ENCODE measurements at places on chromosomes 1 and 21.

- peaks cover 21% of the 10 kb centered on the region for H3K27me3 ChIP-seq
- no peak overlapping the region for H3K4me3 ChIP-seq
- H3K4me1 ChIP-seq: no peaks in the 10 kb centered on the region
- no peak overlapping the region for H3K27ac ChIP-seq
These were observed 34.2 kb upstream of the FAM3B start for GRCh38 chr21:41282412-41282811.

DNA sequence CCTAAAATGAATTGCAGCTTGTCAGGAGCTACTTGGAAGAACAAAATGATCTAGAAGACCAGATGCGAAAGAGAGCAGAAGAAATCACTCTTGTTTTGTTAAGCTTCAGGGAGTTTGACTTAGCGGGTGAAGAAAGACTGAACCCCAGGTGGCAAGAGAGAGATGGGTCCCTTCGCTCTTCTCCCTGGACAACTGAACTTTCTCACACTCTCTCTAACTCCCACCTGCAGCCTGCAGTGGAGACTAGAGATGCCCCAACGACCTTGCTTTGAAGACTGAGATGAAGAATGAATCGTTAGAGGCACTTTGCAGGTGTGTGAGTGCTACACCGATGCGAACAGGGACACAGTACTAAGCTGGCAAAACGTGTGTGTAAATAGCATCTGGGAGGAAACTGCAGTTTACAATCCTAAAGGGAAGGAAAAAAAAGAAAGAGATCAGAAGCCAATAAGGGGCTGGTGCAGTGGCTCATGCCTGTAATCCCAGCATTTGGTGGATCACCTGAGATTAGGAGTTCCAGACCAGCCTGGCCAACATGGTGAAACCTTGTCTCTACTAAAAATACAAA lies 64.5 kb upstream of the LYST start:
- peaks cover 46% of the 10 kb centered on the region for H3K4me1 ChIP-seq
- H3K27ac ChIP-seq: no peak overlapping the region
- H3K27me3 ChIP-seq: peaks cover 17% of the 10 kb centered on the region
- DNase-seq: no peak

- H3K27ac ChIP-seq: peak overlapping the region; percentile 13
- DNase-seq: no peak
- peaks cover 31% of the 10 kb centered on the region for H3K4me1 ChIP-seq
- H3K27me3 ChIP-seq: peaks cover 21% of the 10 kb centered on the region
These were observed 26.2 kb downstream of the UMODL1 start for GRCh38 chr21:42097274-42097673.

DNA sequence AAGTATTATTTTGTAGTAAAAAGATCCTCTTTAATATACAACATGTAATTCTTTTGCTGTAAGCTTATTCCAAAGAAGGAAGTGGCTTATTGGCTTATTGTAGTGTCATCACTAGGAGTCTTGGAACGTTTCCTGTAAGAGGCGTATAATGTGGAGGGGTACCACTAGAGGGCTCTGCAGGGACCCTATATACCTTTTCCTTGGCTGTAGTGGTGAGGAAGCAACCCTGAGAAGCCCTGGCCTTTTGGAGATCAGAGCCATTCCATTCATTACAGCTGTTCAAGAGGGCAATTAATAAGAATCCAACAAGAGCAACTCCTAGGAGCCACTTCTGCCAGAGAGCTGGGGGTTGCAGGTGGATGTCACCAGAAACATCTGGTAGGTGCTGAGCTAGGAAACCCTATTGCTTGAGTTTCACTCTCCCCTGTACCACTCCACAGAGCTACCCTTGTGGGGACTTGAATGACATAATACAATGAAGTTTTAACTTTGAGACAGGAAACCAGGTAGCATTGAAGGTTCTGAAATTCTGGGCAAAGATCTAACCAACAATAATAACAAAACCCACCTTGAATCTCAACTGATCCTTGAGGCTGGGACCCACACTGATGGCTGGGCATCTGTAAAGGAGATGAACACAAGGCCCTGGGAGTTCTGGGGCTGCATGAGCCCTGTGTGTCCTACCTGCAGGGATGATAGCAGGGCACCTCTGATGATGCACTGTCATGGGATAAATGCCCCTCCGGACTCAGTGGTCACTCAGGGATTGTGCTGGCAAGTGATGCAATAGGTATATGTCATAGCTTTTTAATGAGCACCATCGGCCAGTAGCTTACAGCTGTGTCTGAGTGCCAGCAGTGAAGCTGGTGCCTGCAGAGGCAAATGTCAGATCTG lies 160.2 kb upstream of the COA6 start:
- no peak overlapping the region for H3K27ac ChIP-seq
- peak overlapping the region; percentile 86 for H3K4me3 ChIP-seq
- H3K36me3 ChIP-seq: no peaks in the 10 kb centered on the region
- H3K4me1 ChIP-seq: peaks cover 4% of the 10 kb centered on the region
- peaks cover 62% of the 10 kb centered on the region for H3K27me3 ChIP-seq

DNA sequence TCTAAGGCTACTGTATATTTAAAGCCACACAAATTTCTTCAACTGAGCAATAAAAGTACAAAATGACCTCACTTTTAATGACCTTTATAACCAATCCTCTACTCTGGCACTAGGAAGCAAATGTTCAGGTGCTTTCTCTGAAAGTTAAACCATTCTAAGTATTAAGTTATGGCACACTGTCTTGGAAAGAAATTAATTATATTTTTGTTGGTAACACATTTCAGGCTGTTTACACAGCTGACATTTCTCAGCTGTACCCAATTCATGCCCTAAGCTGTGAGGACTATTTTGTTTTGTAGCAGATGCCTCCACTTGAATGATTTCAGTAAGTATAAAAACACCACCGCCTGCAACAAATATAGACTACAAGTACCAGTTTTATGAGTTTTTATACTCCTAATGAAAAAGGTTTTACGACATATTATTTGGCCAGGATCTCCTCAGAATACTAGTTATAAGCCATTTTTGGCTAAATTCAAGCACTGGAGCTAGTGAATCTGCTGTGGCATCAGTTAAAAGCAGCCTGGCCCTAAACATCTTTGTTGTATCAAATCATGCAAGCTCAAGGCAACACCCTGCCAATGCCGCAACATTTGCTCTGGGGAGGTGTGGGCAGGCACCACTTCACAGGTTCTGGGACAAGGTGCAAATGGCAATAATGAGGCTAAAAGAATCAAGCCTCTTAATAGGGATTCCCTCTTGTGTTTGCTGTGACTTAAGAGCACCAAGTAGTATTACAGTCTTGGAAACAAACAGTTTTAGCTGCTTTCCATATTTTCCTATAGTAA lies 228.4 kb upstream of the DMRTA2 start:
- H3K27me3 ChIP-seq: no peaks in the 10 kb centered on the region
- no peak overlapping the region for H3K27ac ChIP-seq
- H3K36me3 ChIP-seq: peaks cover 4% of the 10 kb centered on the region

GRCh38 chr21:30257773-30258172 lies 25.0 kb downstream of the KRTAP24-1 start:
- H3K4me3 ChIP-seq: no peak overlapping the region
- no peaks in the 10 kb centered on the region for H3K27me3 ChIP-seq

DNA sequence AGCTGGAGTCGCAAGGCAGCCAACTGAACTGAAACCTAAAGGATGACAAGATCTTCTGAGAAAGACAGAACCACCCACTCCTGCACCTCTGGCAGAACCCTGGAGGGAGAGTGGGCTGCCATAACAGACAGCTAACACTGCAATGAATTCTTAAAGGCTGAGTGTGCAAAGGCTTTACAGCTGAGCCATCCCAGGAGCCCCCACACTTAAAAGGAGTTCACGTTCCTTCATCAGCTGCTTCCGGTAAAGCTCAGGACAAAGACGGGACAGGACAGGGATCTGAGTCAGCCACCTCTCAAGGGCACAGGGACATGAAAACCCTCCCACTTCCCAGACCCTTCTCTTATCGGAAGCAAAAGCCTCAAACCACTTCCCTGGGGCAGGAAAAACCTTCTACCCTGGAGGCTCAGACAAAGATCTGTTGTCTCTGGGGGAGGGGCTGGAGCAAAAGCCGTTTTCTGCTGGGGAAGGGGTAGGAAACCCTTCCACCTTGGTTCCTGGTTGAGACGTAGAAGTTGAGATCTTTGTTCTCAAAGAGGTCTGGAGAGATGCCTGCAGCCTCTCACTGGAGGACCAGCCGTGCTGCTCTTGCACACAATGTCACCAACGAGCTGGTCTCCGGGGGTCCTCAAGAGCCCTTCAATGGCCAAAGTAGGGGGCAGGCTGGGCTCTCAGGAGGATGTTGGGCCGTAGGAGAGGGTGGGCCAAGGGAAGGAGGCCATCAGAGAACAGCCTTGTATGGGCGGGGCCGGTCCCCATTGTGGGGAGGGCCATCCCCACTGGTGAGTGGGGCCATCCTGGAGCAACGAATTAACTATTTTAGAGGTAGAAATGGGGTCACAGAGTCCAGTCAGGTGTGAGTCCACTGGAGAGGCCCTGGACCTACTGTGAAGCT lies 452.4 kb downstream of the PTPRU start:
- H3K27ac ChIP-seq: no peak overlapping the region
- peaks cover 5% of the 10 kb centered on the region for H3K36me3 ChIP-seq
- no peak overlapping the region for H3K4me3 ChIP-seq
- DNase-seq: no peak

- no peak for DNase-seq
- H3K36me3 ChIP-seq: no peaks in the 10 kb centered on the region
- H3K4me3 ChIP-seq: no peak overlapping the region
- H3K27me3 ChIP-seq: peaks cover 41% of the 10 kb centered on the region
- no peak overlapping the region for H3K27ac ChIP-seq
These were observed 6.2 kb upstream of the ILDR2 start for GRCh38 chr1:166981589-166981988.

DNA sequence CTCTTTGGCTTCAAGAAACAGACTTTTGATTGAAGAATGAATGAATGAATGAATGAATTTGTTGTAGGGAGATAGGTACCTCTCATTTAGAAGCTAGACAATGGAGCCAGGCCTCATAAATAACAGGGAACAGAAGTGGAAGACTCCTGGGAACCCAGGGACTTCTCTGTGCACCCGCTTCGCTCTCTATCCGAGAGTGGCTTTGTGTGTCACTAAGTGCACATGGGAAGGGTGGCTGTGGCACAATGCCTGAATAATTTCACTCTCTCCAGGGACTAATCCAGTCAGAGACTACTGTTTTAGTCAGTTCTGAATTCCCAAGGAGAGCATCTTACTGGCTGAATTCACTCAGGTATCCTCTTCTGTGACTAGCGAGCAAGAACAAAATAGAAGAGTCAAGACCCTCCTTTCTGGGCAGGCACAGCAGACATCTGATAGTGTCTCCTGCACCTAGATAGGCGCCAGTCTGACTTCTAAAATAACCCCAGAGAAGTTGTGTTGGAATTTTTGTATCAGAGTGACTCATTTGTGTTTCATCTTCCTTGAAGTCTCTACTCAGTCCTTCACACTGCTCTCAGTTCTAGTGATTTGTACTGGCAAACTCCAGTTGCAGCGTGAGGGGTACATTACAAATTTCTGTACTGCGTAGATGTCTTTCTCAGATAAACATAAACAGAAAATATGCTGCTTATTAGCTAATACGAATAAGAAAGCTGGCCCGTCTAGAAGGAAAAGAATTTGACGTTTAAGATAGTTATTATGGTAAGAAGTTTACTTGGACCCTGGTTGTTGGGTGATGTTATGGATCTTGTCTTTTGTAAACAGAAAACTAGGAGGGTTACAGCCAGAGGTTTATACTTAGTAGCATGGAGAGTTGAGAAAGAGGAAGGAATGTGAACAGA lies 34.0 kb downstream of the BACH1 start:
- peak overlapping the region; percentile 70 for H3K27ac ChIP-seq
- no peaks in the 10 kb centered on the region for H3K4me1 ChIP-seq
- no peak for DNase-seq
- H3K4me3 ChIP-seq: no peak overlapping the region
- peaks cover 64% of the 10 kb centered on the region for H3K36me3 ChIP-seq

GRCh38 chr1:25795211-25795610 lies 4.8 kb upstream of the SELENON start:
- no peak overlapping the region for H3K4me3 ChIP-seq
- DNase-seq: no peak
- H3K27ac ChIP-seq: peak overlapping the region; percentile 1
- no peaks in the 10 kb centered on the region for H3K36me3 ChIP-seq

GRCh38 chr21:44751186-44751798 lies 39.9 kb upstream of the TSPEAR start:
- H3K36me3 ChIP-seq: peaks cover 10% of the 10 kb centered on the region
- peaks cover 40% of the 10 kb centered on the region for H3K4me1 ChIP-seq
- DNase-seq: no peak
- H3K27me3 ChIP-seq: peaks cover 21% of the 10 kb centered on the region
- no peak overlapping the region for H3K4me3 ChIP-seq
- H3K27ac ChIP-seq: no peak overlapping the region

DNA sequence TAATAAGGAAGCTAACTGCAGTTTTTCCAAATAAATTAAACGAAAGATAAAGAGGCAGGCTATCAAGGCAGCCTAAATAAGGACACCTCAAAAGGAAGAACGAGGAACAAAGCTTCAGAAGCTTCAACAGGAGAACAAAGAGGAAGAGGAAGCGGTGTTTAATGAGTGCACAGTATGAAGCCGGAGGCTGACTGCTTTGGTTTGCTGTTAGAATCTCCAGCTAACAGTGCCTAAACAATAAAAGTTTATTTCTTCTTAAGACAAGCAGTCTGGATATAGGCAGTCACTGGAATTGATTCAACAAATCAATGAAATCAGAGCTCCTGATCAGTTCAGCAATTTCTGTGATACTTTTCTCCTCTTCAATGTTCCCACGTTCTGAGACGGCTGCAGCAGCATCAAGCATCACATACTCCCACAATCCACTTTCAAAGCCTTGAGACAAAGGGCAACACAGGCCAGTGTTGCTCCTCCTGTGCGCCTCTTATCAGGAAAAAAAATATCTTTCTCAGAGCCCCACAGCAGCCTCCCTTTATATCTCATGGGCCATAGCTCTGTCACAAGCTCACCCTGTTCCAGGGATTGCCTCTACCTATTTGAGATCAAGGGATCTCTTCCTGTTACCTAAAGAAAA lies 365.6 kb upstream of the ST6GALNAC5 start:
- H3K4me1 ChIP-seq: peaks cover 32% of the 10 kb centered on the region
- no peaks in the 10 kb centered on the region for H3K36me3 ChIP-seq
- H3K4me3 ChIP-seq: no peak overlapping the region
- H3K27ac ChIP-seq: peak overlapping the region; percentile 89

DNA sequence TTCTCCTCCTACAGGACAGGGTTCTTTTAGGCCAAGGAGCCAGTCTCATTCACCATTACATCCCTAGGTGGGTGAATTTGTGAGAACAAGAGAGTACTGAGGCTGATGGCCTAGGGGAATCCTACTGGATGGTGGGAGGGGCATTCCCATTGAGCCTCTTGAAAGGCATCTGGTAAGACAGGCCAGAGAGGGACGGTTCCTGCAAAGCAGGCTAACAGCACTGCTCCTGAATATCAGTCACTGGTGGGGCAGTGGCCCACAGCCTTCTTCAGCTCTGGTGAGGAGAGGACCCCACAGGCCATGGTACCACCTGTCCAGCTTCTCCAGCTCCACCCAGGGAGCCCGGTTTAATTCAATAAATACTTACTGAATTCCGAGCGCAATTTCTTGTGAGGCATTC lies 125.9 kb upstream of the EDN2 start:
- no peak overlapping the region for H3K27ac ChIP-seq
- H3K4me3 ChIP-seq: no peak overlapping the region
- DNase-seq: no peak
- no peaks in the 10 kb centered on the region for H3K36me3 ChIP-seq
- peaks cover 12% of the 10 kb centered on the region for H3K27me3 ChIP-seq
